ENCODE measurements at places on chromosomes 5 and 9.
A peak's percentile ranks its signal among the peaks of the same experiment; 100 is the strongest.

DNA sequence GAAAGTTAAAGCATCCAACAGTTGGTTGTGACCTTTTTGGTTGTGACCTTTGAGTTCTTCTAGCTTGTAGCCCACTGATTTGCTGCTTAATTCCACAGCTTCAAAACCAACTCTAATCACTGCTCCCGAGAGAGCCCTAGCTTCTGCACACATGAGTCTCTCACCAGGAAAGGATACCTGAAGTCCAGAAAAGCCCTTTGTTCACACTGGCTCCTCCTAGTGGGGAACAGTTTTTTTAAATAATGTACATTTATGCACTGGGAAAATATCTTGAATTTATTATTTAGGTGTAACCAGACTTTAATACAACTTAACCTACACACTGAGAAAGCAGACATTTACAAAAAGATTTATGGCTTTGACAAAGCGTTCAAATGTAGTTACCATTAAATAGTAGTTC lies 120.2 kb upstream of the CCDC152 start:
- DNase-seq = no peak

GRCh38 chr9:12095931-12096330 lies 597.3 kb upstream of the TYRP1 start:
- DNase-seq = no peak

GRCh38 chr5:8788246-8788645 lies 757.6 kb downstream of the SEMA5A start:
- DNase-seq = no peak

DNA sequence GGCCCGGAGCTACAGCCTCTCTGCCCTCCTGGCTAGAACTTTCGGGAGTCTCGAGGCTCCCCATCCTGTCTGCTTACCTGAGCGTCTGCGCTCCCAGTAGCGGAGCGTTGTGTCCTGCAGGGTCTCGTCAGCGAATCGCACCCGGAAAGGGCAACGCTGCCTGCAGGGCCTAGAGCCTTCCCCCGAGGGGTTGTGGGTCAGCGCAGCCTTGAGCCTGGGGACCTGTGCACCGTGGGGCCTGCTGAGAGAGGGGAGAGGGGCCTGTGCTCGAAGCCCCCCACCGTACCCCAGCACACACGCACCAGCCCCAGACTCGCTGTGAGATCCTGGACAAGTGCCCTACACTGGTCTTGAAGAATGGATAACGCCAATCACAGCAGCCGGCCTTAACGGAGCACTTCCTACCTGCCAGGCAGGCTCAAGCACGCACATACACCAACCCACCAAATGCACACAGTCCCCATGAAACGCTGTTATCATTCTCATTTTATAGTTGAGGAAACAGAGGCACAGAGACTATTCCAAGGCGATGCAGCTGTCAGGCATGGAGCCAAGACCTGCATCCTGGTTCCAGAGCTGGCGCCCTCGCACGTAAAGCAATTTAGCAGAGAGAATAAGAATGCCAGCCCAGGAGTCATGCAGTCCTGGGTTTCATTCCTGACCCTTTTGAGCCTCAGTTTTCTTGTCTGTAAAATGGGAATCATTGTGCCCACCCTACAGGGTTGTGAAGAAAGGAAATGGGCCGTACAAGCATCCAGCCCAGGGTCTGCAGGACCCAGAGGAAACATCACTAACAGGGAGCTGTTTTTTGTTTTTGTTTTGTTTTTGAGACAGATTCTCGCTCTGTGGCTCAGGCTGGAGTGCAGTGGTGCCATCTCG lies 5.3 kb downstream of the C9orf50 start:
- no peak for DNase-seq

- no peak for DNase-seq
Measured at GRCh38 chr9:135973277-135974219, 12.4 kb upstream of the UBAC1 start.

GRCh38 chr9:105357937-105358336 lies 89.9 kb upstream of the FSD1L start:
- DNase-seq = no peak

DNA sequence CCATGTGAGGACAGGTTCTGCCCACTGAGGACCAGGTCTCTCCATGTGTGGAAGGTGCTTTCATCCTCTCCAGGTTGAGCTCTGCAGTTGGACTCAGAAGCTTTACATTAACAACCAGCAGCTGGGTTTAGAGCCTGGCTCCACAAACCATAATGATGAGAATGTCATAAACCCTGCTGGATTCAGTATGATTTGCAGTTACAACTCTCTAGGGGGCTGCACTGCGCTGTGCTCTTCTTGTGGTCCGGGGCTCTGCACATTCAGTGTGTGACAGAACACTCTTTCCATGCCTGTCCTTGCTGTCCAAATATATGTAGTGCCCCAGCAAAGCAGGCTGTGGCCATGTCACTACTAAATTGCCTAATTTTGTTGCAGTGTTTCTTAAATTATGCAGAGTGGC lies 334.3 kb downstream of the ICE1 start:
- no peak for DNase-seq

DNA sequence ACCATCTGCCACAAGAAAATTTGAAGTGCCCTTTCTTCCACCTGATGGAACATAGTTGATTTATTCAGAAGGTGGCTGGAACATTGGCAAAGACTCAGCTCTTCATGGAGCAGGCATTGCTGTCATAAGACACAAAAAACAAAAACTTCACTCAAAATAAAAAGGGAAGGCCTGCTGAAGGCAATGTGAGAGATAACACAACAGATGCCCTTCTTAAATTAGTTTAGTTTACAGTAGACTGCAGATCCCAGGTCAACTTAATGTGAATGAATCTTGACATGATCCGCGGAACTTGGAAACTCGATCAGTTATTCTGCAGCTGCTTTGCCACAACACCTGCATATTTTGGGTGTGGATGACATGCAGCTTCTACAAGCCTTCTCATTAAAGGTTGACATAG lies 159.8 kb upstream of the PLCXD3 start:
- DNase-seq = no peak

GRCh38 chr9:1876891-1877496 lies 138.2 kb upstream of the SMARCA2 start:
- no peak for DNase-seq

GRCh38 chr9:119968836-119969707 lies 599.8 kb upstream of the BRINP1 start:
- peak; percentile 70 for DNase-seq

- DNase-seq = no peak
Measured at GRCh38 chr9:127437497-127438264, 13.5 kb downstream of the ZNF79 start.

DNA sequence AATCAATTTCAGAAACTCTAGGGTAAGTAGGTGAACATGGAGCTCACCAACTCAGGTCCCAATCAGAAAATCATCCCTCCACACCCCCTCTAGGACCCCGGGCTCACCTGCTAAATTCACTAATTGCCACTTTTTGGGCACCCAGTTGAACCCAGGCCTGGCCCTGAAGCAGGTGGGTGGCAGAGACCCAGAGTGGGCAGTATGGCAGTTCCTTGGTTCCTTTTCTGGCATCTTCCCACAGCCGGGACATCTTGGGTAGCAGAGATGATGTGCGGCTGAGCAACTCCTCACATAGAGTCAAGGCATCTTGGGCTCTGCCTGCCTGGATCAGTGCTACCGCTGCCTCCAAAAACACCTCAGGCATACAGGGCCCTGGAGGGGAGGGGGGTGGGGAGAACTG lies 2.9 kb upstream of the VCP start:
- no peak for DNase-seq

DNA sequence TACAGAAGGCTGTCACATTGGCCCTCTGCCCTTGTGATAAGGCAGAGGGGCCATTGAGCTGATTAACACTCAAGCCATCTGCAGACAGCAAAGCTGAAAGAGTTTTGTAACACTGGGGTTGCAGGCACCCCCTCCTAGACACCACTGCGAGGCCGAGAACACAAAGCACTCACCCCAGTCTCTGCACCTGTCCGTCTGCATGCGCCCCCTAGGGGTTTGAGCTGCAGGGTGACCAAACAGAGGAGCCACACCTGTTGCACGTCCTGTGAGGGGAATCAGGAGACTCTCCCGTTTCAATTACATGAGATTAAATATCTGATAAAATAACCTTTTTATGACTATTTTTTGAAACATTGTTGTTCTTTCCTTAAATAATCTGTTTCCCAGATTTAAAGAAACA lies 1180.4 kb downstream of the CDH9 start:
- no peak for DNase-seq

- DNase-seq = no peak
Measured at GRCh38 chr9:108258640-108259039, 597.1 kb downstream of the ACTL7B start.

DNA sequence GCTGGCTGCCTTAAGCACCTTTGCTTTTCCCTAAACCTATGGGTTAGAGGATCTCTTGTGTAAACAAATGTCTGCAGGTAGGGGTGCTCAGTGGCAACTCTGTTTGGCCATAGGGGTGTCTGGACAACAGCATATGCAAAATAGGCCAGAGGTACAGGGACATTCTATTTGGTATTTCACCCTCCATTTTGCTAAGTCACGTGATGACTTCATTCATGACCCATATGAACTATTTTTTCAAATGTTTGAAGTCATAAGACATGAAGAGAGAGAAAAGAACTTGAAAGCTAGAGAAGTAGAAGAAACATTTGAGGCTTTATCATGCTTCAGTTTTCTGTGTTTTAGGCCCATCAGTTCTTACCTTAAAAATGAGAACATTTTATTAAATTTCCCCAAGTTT lies 370.2 kb downstream of the GADD45G start:
- DNase-seq = no peak

- DNase-seq = peak; percentile 72
Measured at GRCh38 chr9:136564379-136564988, 18.6 kb upstream of the NOTCH1 start.

- peak; percentile 24 for DNase-seq
Measured at GRCh38 chr9:125522328-125522725, 184.7 kb downstream of the MAPKAP1 start.

- DNase-seq = peak; percentile 95
Measured at GRCh38 chr9:37976714-37977477, 73.0 kb upstream of the SLC25A51 start.

- no peak for DNase-seq
Measured at GRCh38 chr5:171857489-171857876, 71.9 kb downstream of the SMIM23 start.

GRCh38 chr5:140148508-140148907 lies 22.8 kb downstream of the IGIP start:
- no peak for DNase-seq

DNA sequence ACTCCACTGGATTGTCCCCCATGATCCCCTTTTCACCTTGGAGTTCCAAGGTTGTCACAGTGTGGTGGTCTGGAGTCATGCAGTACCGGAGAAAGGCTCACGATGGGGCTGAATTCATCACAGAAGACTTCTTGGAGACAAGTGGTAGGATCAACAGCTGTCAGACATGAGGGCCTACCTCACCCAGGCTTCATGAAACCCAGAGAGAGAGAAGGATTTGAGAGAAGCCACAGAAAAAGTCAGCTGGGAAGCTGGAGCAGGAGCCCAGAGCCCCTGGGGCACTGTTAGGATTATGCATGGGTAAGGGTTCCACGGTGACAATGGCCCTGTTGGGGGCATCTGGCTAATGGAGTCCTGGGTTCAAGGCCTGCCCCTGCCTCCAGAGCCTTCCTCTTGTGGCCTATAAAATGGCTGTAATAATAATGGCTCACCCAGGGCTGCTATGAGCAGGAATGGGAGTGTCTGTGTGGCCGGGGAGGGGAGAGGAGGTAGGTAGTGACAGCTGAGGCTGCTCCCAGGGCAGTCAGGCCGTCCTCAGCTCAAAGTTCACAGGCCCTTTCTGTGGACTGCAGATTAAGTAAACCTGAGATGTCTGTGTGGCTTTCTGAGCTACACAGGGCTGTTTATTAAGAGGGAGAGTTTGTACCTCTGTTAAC lies 910 bp downstream of the TRIM14 start:
- no peak for DNase-seq

GRCh38 chr9:37608250-37608649 lies 15.9 kb upstream of the TOMM5 start:
- DNase-seq = no peak

GRCh38 chr5:68074048-68074632 lies 141.4 kb upstream of the PIK3R1 start:
- no peak for DNase-seq

- DNase-seq = no peak
Measured at GRCh38 chr5:124140060-124140459, 606.4 kb downstream of the ZNF608 start.

DNA sequence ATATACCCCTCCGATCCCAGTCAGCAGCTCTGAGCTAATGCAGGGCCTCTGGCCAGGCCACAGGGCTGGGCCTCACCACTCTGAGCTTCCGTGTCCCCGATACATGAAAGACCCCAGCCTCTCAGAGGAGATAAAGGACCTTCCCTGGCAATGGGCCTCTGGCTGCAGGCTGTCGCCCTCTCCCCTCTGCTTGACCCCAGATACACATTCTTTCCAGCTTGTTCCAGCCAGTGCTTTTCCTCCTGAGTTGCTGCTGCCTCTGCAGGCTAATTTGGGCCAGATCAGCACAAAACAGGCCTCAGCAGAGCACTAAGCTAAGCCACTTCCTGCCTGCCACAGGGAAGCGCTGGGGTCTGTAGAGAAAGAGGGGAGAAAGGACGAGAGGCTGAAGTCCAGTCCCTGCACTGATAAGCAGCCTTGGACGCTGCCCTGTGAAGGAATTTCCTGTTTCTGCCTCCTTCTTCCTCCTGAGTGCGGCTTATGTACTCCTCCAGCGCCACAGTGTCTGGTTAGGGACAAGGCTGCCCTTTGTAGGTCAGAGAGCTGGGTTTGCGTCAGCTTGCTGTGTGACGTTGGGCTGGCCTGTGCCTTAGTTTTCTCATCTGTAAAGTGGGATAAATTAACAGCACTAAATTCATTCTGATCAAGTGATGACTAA lies 73.0 kb upstream of the IL17B start:
- DNase-seq = no peak

GRCh38 chr5:121138495-121138907 lies 674.4 kb downstream of the PRR16 start:
- DNase-seq = no peak

- no peak for DNase-seq
Measured at GRCh38 chr9:89247431-89248353, 63.3 kb upstream of the CKS2 start.

DNA sequence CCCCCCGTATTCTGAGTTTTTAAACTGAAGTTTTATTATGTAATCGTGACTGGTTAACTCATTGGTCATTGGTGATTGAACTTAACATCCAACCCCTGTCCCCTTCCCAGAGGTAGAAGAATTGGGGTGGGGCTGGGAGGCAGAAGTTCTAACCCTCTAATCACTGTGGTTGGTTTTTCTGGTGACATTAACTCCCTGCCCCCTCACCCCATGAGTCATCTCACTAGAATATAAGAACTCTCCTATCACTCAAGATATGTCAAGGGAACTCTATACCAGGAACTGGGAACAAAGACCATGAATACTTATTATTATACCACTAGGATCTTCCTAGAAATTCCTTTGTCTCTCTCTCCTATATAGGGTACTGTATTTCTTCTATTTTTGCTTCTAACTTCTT lies 52.3 kb upstream of the CAVIN4 start:
- DNase-seq = no peak

DNA sequence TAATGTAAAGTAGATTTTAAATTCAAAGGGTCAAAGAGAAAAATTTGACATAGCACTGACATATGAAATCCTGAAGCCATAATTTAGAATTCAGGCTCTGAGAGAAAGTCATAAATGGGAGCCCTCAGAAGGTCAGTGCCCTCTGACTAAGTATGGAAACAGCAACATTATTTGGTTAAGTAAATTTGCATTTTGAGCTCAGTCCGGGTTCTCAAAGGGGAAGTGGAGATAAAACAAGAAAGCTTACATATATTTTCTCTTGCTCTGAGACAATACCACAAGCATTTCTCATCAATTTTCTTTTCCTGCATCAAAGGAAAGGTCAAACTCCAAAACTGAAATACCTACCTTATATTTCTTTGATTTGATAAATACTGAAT lies 348.0 kb downstream of the SEMA5A start:
- peak; percentile 30 for DNase-seq

Data from stromal cell of bone marrow (primary cell).